ENCODE measurements at places on chromosomes 12 and 14.

- no peak for DNase-seq
Observed at GRCh38 chr12:31557707-31558106, 33.2 kb downstream of the DENND5B start.

- DNase-seq, result no peak
Observed at GRCh38 chr12:48970702-48971334, 717 bp downstream of the WNT10B start.

GRCh38 chr12:50441763-50442162 is 41.1 kb downstream of the LARP4 start:
- no peak for DNase-seq

DNA sequence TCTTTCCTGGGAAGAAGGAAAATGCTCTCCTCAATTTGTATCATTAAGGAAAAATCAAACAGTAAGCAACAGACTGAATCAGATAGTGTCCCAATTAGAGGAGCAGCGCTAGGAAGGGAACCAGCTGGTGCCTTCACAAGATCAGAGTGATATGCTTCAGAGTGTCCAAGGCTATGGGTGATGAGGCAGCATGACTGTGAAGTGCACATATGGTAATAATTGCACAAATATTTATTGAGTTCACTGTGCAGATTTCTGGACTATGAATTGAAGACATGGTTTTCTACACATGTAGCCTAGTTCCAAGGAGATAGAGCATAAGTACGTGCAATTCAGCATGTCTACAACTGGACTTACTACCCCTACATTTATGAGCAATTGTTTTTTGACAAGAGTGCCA is 78.8 kb upstream of the EVL start:
- no peak for DNase-seq

DNA sequence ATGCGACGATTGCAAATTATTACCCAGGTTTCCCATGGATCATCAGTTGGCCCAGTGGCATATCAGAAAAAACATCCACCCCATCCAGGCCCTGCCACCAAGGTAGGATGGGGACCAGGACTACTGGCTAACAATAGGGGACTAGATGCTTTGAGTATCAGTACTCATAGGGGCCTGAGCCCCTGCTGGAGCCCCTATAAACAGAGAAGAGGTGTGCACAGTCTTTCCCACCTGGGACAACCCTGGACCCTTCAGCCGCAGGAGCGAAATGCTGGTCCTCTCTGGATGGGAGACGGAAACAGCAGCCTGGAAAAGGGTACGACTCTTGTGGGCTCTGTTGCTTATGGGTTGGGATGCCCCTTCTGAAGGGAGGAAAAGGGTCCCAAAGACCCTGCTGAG is 5.7 kb downstream of the DHH start:
- DNase-seq, result no peak

GRCh38 chr12:8014836-8015235 is 17.7 kb upstream of the FOXJ2 start:
- DNase-seq, result no peak

DNA sequence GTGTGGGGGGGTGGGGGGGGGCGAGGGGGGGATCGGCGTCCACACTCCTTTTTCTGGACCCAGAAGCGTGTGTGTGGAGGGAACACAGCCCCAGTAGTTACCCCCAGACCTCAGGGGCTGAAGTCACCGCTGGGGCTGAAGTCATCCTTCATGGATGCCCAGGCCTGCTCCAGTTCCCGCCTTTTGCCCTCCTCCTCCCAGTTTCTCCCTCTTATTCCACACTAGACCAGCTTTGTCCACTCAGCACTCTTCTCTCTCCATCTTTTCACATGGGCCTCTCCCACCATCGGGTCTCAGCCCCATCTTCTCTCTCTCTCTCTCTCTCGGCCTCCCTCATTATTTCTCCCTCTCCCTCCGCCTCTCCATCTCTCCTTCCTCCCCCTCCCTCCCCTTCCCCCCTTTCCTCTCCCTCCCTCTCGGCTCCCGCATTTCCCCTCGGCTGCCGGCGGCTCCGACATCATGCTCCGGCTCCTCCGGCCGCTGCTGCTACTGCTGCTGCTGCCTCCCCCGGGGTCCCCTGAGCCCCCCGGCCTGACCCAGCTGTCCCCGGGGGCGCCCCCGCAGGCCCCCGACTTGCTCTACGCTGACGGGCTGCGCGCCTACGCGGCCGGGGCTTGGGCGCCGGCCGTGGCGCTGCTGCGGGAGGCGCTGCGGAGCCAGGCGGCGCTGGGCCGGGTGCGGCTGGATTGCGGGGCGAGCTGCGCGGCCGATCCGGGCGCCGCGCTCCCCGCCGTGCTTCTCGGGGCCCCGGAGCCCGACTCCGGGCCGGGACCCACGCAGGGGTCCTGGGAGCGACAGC is at the start of gene P3H3:
Gene P3H3, plus strand, starts transcription at position 426 of the 799 bp plus-strand sequence. Its CDS starts 34 bp downstream, at position 460.
- DNase-seq, result no peak

- DNase-seq, result no peak
Observed at GRCh38 chr12:40691913-40692764, at the start of gene CNTN1. CNTN1 (plus strand) TSS chr12:40692439.

DNA sequence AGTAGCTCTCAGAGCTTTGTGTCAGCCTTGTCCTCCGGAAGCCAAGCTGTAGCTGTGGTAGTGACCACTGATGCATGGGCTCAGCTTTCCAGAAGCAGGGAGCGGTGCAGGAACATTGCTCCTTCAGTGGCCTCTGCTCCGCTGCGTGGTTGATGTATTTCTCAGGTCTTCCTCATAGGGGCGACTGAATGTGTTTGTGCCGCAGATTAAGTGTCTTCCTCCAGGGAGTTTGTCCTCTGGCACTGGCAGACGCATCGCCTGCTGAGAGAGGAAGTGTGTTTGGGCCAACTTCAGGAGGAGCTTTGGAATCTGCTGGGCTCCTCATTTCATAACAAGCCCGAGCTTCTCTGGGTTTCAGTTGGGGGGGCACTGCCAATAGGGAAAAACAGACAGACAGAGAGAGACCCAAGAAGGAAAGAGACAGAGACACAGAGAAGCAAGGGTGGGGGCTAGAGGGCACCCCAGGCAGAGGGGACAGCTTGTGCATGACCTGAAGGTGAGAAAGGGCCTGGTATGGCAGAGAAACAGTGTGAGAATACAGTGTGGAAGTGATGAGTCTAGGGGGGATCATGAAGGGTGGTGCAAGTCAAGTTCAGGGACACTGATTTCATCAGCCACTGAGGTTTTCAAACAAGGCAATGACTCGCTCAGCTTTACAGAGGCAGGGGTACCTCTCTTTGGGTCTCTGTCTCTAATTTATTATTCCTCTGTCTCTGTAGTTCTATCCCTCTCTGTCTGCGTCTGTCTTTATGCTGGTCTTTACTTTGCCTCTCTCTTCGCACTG is 69.4 kb upstream of the PRIMA1 start:
- no peak for DNase-seq

GRCh38 chr14:85276161-85276978 is 253.6 kb upstream of the FLRT2 start:
- no peak for DNase-seq

DNA sequence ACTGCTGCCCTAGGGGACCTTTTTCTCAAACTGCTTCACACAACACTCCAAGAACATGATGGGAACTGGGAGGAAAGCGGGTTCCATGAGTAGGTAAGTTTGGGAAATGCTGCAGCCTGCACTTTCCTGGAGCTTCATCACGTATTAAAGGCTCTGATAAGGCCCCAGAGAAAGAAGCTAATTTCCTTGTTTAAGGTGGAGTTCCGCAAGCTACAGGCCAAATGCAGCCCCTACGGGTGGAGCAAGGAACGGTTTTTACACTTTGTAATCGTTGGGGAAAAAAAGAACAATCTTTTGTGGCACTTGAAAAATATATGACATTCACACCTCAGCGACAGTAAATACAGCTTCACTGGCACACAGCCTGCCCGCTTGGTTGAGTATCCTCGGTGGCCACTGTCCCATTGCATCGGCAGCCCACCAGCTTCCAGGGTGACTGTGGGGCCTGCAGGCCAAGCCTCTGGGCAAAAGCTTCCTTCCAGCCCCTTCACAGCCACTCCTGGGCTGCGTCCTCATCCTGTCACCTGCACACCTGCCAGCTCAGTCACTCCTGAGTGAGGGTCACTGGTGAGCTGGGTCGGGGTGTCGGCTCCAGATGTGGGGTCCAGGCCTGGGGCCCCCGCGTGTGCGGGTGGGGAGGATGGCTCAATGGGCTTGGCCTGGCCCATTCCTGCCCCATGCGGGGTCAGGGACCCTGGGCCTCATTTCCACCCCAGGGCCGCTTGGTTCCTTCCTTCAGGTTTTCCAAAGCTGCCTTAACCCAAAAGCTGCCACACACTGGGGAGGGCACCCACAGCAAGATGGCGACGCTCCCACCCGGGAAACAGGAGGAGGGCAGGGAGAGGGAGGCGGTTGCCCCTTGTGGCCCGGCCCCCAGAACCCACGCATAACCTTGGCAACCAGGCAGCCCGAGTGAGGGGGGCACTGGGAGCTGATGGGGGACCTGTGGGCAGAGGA is 2.4 kb downstream of the AMN start:
- DNase-seq, result no peak

GRCh38 chr14:96503306-96503679 is 1.1 kb downstream of the PAPOLA start:
- DNase-seq, result no peak

DNA sequence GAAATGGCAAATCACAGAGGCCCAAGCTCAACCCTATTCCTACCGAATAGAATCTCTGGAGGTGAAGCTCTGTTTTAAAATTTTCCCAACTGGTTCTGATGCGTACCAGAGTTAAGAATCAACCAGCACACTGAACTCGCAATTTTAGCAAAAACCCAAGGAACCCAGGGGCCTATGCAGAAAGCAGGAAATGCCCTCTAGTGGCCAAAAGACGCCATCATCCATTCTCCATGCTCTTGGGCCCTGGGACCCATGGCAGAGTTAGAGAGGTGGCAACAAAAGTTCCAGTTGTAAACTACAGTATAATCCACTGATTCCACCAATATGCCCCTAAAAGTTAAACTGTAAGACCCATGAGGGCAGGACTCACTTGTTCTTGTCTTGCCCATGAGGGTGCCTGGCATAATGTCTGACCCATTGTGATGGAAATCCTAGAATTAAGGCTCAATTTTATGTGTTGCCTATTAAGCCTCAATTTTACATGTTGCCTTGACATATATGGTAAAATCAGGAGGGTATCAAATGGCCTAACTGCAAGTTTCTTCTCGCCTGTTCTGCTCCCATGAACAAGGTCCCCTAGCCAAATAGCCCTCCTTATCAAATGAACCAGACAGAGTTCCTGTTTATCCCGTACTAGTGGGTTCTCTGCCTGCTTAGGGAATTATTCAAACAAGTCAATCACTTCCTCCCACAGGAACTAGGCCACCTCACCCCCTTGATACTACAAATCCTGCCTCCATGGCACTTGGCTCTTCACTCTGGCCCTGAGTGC is 137.5 kb upstream of the CPM start:
- peak; percentile 37 for DNase-seq

DNA sequence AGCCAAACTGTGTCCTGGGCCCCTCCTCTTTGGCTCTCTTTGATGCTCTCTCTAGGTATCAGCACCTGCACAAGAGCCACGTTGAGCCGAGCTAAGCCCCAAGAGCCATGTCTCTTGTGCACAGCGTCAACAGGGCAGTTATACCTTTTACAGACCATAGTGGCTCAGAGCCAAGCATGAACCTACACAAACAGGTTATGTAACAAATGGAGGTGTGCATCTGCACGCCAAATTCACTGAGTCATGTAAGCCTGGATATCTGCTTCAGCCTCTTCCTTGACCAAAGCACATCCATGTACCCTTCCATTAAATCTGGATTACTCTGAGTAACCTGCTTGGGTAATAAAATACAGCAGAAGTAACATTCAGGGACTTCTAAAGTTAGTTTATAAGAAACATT is 509.7 kb downstream of the NAV3 start:
- DNase-seq, result no peak

DNA sequence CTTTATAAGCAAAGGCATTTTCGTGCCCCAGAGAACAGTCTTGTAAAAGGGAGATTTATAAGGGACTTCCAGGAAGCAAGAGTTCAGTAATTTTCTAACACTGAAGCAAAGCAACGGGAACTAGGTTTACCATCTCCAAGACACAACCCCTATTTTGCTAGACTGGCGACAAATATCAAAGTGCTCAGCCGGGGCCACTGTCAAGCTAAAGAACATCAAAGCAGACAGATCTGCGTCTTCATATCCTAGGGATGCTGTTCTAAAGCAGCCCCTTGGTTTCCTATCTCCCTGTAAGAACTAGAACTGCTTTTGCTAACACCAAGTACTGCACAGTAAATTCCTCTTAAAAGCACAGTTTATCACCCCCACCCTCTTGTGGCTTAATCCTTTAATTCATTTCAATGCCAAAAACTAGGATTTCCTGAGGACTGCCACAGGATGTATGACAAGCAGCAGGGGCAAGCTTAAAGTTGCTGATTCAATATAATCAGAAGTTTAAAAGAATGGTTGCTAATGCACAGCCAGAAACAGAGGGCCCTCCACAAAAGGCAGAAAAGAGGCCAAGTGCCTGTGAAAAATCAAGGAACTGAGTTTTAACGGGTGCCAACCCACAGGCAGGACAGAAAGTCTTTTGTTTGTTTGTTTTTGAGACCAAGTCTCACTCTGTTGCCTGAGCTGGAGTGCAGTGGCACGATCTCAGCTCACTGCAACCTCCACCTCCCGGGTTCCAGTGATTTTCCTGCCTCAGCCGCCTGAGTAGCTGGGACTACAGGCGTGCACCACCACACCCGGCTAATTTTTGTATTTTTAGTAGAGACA is 44.0 kb upstream of the ISM2 start:
- DNase-seq, result no peak

GRCh38 chr14:37588667-37588955 is 6.4 kb downstream of the FOXA1 start:
- DNase-seq, result no peak

GRCh38 chr12:38282886-38283285 is 33.7 kb upstream of the ALG10B start:
- DNase-seq, result no peak

DNA sequence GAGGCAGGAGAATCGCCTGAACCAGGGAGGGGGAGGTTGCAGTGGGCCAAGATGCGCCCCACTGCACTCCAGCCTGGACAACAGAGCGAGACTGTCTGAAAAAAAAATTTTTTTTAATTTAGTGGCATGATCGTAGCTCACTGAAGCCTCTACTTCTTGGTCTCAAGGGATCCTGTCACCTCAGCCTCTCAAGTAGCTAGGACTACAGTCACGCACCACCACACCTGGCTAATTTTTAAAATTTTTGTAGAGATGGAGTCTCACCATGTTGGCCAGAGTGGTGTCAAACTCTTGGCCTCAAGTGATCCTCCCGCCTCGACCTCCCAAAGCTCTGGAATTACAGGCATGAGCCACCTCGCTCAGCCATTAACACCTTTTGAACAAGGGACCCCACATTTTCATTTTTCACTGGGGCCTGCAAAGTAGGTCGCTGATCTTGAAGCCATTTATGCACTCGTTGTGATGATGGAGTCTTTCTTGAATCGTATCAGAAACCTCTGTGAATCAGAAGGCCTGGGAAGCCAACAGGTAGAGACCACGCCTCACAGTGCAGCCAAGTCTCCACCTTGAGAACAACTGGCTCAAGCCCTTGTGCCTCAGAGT is 5.9 kb downstream of the HCAR1 start:
- no peak for DNase-seq

GRCh38 chr14:29007990-29008389 is 241.4 kb downstream of the FOXG1 start:
- no peak for DNase-seq
